CD4-positive, alpha-beta memory T cell (primary cell): ENCODE measurements at places on chromosomes 1 and 21.

DNA sequence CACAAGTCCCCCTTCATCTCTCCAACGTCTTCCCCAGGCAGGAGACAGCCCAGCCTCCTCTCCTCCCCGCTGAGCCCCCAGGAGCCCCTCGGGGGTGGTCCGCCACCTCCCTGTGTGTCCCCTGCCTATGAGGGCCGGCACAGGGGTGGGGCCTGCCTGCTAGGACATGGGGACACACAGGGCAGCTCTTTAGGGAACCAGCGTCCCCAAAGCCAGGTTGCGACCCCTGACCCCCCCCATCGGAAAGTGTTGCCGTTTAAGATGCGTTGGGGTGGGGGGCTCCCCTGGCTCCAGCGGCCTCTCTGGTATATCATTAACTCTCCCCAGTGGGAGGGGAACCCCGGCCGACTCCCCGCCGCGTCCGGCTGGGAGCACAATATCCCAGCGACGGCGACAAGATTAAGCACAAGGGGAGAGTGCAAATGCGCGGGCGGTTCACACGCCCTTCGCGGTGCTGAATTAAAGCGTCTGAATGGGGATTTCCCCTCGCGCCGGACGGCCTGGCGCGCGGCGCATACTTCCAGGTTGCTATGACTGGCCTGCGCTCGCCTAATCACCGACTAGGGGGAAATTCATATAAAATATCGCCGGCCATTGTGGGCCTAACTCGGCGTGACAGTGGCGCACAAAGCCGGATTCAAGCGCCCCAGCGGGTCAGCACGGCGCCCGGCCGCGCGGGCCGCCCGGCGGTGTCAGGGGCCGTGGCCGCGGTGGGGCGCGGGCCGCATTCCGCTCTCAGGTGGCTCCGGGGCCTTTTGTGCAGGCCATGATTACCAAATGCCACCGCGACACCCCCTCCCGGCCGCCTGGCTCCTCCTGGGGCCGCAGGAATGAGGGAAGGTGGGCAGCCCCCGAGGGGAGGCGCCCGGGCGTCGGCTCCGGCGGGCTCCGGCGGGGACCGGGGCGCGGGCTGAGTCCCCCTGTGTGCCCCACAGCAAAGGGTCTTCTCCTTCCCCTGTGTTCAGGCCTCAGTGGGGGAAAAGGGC, 30.9 kb downstream of the WNT3A start:
- DNase-seq: no peak

GRCh38 chr1:107477233-107477632, 336.4 kb downstream of the NTNG1 start:
- DNase-seq: no peak

DNA sequence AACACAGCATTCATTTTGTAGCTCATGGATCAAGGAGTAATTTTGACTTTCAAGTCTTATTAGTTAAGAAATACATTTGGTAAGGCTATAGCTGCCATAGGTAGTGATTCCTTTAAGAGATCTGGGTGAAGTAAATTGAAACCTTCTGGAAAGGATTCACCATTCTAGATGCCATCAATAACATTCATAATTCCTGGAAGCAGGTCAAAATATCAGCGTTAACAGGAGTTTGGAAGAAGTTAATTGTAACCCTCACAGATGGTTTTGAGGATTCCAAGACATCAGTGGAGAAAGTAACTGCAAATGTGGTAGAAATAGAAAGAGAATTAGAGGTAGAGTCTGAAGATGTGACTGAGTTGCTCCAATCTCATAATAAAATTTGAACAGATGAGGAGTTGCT, 216.6 kb downstream of the GREM2 start:
- no peak for DNase-seq

DNA sequence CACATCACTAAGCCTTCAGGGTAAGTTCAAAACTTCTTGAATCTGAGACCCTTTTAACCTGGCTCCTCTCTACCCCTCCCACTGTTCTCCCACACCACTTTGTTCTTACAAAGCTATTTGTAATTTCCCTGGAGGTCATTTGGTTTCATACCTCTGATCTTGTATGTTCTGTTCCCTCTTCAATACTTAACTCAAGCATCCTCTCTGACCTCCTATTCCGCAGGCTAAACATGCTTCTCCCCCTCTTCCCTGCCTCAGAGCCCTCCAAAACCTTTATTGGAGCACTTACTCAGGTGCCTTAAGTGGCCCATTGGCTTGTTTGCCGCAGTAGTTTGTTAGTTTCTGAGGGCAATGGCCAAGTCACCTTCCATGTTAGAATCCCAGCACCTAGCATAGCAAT, 54.8 kb downstream of the SSX2IP start:
- DNase-seq: no peak

GRCh38 chr1:205474571-205474970, 18.7 kb upstream of the BLACAT1 start:
- DNase-seq: no peak
